ENCODE measurements at places on chromosomes 16 and 17.
A peak's percentile ranks its signal among the peaks of the same experiment; 100 is the strongest.

DNA sequence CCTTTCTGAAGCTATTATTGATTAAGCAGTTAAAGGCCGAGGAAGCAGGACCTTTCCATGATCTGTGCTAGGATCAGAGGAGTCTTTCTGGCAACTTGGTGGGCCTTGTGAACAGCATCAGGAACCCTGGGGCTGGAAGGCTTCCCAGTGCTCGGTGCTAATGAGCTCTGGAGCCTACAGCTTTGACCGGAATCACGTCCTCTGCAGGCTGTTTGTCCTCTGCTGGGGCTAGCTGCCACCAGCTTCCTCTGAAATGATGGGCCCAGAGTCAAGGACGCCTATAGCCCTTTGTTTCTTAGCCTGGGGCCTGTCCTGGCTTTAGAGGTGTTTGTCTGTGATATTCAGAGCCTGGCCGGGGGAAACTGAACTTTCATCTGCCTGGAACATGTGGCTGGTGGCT, 111.6 kb downstream of the SHISA9 start:
- DNase-seq: no peak

- no peak for DNase-seq
Measured at GRCh38 chr16:4455081-4455480, 19.3 kb downstream of the NMRAL1 start.

GRCh38 chr17:61478026-61478789, 26.0 kb downstream of the TBX4 start:
- no peak for DNase-seq

DNA sequence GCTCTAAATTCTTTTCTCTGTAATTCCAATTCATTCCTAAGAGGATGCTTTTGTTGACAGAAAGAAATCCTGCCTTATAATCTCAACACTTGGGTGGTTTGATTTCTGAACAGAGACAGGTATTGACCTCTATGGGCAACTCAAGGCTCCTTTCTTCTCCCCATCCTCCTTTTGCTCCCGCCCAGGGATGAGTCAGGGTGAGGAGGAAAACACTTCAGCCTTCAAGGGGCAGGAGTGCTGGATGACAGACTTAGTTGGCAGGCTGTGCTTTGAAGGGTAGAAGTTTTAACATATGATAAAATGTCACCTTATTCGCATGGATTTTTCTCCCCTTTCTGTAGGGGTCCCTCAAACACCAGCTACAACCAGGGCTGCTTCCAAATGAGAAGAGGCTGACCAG, 16.7 kb upstream of the TOM1L1 start:
- DNase-seq: no peak

DNA sequence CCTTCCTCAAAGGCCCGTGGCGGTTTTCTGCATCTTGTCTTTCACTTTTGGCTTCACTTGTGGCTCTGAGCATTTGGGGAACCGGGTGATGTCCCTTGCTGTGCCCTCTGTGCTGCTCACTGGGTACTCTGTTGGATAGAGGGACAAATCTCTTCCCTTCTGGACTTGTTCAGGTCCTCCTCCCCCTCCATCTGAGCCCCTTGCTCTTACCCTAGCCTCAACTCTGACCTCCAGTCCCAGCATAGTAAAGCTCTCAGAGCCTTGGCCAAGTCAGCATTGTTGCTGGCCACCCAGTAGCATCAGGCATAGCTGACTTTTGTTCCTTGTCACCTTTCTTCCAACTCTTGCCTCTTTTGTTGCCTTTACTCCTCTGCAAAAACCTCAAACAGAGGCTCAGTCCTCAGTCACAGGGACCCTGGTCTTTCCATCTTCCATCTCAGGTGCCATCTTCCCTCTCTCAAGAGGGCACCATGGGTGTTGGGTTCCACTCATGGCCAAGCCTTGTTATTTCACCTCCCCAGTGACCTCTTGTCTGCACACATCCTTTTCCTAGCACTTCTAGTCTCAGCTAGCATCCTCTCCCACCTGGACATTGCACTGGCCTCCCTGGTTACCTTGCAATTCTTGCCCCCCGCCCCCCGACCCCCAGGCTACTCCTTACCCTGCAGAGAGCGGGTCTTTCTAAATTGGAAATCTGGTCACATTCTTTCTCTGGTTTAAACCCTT, 393 bp upstream of the PSMB10 start:
- DNase-seq: no peak

DNA sequence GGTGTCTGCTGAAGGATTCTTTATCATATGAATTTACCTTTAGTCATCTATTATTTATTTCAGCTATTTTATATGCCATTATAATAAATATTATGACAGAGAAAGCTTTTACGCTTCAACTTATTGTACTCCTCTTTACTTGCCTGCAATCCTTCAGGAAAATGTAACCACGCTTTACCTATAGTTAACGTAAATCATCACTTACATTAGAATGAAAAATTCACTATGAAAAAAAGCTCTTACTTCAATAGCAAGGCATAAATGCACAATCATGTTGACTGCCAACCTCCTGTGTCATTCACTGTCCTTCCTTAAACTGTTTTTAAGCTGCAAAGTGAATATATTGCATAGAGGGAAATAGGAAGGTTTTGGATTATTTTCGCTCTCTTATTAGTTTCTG, 277.9 kb downstream of the WWOX start:
- DNase-seq: no peak

DNA sequence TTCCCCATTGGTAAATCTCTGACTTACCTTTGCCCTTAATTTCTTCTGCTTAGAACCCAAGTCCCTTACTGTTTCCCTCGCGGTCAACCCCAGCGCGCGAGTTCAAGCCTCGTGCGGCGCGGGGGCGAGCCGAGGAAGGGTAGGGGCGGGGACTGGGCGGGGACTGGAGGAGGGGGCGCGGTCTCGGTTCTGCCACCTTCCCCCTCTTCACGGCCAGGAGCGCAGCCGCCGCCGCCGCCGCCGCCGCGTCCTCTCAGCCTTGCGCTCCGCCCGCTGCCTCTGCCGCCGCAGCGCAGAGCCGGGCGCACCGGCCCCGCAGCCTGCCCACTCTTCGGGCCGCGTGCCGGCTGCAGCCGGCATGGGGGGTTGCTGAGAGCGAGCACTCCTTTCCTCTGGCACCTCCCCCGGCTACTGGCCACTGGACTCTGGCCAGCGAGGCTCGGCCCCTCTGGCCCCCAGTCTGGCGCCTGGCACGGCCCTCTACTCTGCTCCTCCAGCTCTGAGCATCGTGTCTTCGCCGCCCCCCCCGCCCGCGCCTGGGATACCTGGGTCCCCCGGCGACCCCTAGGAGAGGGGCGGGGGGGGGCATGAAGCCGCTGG, at the start of gene RAPGEFL1:
TSS of gene RAPGEFL1 (plus strand) at position 196 of the 600 bp plus-strand sequence. CDS start at position 588, 392 bp downstream.
- DNase-seq: peak; percentile 82

- peak; percentile 74 for DNase-seq
Measured at GRCh38 chr17:45311760-45312476, 4.9 kb downstream of the MAP3K14 start.

DNA sequence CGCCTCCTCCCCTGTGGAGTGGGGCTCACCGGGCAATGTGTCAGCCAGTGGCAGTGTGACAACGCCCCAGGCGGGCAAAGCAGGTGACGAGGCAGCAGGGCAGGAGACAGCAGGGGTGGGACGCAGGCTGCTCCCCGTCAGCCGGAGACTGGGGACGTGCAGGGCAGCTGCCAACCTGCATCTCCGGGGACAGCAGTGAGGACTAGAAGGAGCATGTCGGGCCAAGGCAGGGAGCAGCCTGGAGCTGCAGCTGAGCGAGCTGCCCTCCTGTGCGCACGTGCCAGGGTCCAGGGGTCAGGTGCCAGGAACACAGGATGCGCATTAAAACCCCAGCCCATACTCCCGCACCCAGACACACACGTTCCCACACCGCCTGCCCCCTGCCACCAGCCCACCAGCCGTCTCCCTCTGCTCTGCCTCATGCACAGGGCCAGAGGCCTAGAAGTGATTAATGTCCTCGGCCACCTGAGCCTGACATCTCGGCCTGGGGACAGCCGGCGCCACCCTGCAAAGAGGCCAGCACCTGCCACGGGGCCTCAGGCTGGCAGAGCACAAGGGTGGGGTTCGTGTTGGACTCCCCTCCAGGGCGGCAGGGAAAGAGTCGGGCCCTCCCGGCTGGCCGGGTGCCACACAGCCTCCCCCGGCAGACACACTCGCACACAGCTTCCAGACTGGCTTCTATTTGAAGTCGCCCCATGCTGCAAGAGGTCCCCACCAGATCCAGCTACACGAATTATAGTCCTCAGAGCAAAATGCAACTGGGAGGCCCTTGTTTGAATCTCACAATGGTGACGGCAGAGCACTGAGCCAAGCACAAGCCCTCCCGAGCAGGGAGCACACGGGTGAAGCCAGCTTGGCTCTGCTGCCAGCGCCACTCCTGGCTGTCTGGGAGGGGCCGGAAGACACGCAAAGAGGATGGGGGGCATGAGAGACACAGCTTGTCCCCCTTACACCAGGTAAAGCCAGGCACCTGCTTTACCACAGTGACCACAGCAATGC, 90.4 kb downstream of the RBFOX3 start:
- no peak for DNase-seq

DNA sequence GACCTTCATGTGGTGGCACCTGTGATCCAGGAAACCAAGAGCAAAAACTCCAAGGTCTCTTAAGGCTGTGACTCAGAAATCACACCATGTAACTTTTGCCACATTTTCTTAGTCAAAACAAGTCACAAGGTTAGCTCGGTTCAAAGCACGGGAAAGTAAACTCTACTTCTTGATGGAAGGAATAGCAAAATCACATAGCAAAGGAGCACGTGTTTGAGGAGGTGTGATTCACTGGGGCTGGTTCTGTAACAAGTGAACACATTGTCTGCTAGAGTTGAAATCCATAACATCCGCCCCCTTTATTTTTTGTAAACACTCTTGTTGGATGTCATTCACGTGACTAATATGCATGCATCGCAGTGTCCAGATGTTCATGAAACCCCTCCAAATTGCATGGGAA, 415.0 kb upstream of the MAF start:
- DNase-seq: no peak

GRCh38 chr17:36867716-36868341, 69.4 kb upstream of the LHX1 start:
- no peak for DNase-seq

DNA sequence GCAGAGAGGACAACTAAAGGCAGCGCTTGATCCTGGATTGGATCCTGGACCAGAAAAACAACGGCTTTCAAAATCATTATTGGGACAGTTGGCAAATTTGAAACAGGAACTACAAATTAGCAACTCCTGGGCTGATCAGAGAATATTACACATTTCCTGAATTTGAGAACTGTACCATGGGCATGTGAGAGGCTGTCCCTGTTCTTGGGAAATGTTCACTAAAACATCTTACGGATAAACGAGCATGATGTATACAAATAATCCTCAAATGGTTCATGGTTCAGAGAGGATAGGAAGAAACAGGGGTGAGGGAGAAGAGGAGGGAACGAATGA, 2.3 kb upstream of the ITGAE start:
- no peak for DNase-seq

DNA sequence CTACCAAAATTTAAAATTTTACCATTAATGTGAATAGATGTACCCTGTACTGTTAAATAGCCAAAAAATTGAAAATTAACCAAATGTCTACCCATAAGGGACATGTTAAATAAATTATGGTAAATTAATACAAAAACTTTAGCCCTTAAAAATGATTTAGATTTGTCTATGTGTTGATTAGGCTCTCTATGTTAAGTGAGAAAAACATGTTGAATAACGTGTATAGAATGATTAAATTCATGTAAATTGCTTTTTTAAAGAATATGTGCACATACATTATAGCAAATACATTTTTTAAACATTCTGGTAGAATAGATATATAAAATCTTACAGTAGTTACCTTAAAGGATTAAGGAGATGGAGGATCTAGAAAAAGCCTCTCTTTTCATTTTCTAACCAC, 59.5 kb downstream of the BRIP1 start:
- no peak for DNase-seq

DNA sequence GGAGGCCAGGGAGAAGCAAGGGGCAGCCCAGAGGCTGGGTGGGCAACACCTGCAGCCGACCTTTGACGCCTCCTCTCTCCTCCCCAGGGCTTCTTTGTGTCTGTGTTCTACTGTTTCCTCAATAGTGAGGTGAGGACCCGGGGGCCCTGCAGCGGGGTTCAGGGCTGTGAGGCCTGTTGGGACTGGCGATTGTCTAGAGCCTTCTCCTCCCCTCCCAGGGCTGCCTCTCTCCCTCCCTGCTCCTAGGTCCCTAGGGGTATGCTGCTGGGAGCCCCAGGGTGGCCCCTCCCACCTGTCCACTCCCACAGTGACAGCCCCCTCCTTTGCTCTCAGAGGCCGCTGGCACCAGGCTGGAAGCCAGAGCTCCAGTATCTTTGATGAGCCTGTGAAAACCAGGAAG, 10.8 kb upstream of the SPPL2C start:
- DNase-seq: no peak

DNA sequence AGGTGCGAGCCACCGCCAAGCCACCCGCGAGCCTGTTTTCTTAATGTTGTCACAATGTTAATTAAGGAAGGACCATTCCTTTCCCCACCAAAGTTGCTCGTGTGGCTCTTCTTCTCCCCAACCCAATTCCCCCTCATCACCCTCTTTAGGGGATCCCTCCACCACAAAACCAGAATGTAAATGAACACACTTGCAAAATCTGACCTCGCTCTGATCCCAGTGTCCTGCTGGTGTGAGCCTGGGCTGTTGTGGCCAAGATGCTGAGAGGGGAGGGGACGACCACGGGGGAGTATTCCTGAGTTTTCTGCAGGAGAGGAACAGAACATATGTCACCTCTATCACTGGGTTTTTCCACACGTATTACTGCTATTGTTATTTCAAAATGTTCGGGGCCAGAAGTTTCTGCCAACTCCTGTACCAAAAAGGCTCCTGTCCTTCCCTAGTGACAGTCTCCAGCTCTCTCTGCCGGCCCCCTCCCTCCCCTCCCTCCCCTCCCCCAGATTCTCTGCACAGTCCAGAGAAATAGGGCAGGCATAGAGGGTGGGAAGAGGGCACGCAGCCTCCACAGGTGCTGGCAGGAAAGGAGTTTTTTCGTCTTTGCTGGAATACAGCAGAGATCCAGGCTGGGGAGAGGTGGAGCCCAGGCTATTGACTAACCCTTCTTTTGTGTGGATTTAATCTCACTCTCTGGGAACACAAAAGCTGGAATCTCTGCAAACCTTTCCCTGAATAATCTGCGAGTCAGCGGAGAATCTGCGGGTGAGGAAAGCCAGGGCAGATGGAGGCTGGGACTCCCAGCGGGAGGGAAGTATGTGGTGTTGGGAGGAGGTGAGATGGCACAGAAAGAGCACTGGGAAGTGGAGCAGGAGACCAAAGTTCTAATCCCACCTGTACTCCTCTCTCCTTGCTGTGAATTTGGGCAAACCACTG, 4.5 kb upstream of the CA4 start:
- no peak for DNase-seq

DNA sequence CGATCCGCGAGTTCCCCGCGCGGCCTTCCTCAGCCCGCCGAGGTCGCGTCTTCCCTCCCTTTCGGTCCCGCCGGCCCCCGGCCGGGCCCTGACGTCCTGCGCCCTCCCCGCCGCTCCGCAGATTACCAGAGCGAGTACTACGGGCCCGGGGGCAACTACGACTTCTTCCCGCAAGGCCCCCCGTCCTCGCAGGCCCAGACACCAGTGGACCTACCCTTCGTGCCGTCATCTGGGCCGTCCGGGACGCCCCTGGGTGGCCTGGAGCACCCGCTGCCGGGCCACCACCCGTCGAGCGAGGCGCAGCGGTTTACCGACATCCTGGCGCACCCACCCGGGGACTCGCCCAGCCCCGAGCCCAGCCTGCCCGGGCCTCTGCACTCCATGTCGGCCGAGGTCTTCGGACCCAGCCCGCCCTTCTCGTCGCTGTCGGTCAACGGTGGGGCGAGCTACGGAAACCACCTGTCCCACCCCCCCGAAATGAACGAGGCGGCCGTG, 5.4 kb downstream of the LHX1 start:
- no peak for DNase-seq

All from GM06990 (cell line).